ENCODE measurements at places on chromosomes 12 and 14.

DNA sequence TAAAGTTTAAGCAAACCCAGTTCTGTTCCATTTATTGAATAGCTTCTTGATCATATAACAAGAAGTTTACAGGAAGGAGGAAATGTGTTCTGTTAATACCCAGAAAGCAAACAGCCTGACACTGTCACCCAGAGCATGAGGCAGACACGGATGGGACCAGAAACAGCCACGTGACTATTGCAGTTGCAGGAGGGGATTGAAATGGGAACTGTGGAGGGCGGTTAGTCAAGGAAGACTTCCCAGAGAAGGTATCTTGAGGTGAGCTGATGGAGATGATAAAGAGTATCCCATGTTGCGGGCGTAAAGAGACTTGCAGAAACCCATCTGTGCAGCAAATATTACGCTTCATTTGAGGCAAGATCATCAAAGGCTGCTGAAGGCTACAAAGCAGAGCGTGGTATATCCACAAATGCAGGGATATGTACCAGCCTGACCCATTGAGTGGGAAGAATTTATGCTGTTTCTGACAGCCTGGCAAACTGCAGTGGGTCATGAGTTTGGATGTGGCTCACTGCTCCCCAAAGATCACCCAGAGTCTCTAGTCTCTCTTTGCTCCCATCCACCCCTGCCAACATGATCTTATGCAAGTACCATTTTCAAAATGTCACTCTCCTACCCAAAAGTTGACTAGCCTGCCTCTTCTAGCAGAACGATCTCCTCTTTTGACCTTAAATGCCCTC, 20.7 kb downstream of the KRT76 start:
- no peak for DNase-seq

- DNase-seq, result no peak
These were observed 160.0 kb upstream of the E2F7 start for GRCh38 chr12:77225373-77225772.

GRCh38 chr12:62158461-62159360, 101.5 kb upstream of the USP15 start:
- no peak for DNase-seq

DNA sequence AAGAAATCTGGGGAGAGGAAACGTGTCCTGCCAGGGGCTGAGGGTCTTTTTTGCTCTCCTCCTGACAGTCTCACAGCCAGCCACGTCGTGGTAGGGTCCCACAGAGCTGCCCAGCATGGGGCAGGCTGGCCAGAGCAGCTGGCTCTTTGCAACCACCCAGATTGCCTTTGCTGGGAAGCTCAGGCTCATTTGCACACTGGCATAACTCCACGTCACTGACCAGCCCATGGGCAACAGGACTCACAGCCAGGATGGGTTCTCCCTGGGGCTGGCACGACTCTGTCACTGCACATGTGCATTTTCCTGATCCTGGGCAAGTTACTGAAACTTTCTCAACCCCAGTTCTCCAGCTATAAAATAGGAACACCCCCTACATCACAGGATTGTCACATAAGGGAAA, 242.2 kb downstream of the DPF3 start:
- no peak for DNase-seq

- no peak for DNase-seq
These were observed 66.7 kb downstream of the RESF1 start for GRCh38 chr12:32025906-32026305.

DNA sequence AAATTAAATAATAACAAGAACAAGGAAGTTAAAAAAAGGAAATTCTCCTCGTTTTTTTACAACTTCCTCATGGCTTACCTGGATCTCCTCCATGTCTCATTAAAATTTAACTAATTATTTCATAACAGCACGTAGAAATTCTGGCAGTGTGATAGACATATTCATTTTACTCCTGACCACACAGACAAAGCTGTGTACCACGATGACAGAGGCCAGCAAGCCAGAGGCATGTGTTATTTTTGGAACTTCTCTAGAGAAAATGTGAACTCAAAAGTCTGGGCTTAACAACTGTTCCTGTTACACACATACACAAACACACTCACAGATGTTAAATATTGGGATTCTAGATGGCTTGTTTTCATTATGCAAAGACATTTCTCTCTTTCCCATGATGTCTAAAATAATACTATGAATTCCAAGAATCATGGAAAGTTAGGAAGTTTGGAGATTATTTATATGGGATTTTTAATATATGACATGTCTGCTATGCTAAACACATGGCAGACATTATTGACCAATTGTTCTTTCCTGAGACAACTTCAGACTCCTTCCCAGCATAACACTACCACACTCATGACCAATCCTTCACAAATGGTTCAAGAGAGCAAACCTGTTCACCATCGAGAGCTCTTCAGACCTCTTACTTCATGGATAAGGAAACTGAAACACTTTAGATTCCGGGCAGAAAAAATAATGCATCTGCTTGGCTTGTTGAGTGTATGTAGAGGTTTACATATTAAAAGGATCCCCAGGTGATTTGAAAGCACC, 158.7 kb downstream of the DACT1 start:
- DNase-seq, result no peak

GRCh38 chr12:96329545-96329944, 70.7 kb downstream of the CDK17 start:
- DNase-seq, result no peak

GRCh38 chr12:52436828-52437474, 2.8 kb upstream of the KRT75 start:
- no peak for DNase-seq

DNA sequence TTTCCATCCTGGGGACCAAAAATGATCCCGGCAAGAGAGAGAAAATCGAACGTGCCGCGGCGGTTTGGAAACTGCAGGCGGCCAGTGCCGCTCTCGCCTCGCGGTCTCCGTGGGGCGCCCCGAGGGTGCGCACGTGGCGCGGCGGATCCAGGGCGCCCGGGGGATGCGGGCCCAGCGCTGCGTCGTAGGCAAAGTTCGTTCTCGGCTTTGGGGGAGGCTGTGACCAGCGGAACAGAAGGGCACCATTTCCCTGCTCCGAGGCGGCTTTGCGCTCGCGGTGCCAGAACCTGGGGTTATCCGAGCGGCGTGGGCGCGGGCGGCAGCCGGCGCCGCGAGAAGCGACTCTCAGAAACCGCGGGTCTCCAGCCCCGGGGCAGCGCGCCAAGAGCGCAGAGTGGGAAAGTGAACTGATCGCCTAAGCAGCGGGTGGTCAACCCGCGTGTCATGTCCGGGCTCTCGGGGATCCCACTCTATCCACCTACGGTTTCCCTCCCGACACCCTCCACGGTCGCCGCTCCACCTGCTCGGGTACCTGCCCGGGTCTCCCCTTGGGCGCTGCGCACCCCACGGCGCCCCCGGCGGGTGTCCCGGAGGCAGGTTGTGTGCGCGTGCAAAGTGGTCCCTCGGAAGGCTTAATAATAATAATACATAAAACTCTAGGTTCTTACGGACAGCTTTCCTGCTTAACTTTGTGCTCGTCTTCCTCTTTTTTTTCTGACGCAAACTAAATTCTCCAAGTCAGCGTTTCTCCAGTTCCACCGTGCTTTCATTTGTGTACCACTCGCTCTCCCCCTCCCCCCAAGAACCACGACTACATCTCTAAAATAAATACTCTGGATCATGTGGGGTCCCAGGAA, 1.2 kb downstream of the ESRRB start:
- DNase-seq, result no peak

DNA sequence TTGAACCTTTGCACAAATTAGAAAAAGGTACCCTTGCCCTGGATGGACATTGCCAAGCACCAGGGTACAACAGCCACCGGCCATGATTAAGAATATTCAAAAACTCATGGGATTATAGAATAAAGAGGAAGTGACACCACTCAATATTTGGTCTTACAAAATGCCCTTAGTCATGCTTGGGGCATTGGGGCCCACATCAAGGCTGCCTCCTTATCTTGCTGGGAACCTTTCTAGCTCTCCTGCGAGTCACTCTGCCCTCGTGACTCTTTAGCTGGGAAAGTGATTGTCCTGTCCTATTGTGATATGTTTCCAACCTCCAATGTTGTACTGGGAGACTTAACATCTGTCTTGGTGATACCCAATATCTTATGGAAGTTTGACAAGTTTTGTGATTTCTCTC, 57.8 kb downstream of the GTF2A1 start:
- no peak for DNase-seq

- no peak for DNase-seq
These were observed 358.6 kb downstream of the DUSP6 start for GRCh38 chr12:88993651-88994050.

GRCh38 chr14:105529569-105530284, 3.3 kb downstream of the TMEM121 start:
- DNase-seq, result no peak

GRCh38 chr12:15446807-15447206, 124.5 kb downstream of the PTPRO start:
- DNase-seq, result no peak

- DNase-seq, result no peak
These were observed 45.2 kb upstream of the CTDSP2 start for GRCh38 chr12:57891542-57892228.

DNA sequence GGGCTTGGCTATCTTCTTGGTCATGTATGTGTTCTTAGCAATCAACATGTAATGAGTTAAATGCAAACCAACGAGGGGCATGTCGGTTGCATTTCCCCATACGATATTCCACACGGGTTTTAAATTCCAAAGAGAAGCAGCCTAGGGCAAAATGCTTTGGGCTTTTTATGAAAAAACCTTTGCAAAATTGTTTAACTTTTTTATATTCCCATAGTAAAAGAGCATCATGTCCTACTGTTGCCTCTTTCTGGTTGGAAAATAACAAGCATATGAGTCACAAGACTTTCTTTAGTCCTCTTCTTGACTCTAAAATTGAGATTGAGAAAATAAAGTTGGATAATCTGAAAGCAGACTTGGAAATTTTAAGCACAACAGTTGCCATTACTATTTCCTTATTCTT, 3.8 kb upstream of the DIO2 start:
- DNase-seq, result no peak

GRCh38 chr14:53525608-53526007, 372.5 kb upstream of the DDHD1 start:
- no peak for DNase-seq

DNA sequence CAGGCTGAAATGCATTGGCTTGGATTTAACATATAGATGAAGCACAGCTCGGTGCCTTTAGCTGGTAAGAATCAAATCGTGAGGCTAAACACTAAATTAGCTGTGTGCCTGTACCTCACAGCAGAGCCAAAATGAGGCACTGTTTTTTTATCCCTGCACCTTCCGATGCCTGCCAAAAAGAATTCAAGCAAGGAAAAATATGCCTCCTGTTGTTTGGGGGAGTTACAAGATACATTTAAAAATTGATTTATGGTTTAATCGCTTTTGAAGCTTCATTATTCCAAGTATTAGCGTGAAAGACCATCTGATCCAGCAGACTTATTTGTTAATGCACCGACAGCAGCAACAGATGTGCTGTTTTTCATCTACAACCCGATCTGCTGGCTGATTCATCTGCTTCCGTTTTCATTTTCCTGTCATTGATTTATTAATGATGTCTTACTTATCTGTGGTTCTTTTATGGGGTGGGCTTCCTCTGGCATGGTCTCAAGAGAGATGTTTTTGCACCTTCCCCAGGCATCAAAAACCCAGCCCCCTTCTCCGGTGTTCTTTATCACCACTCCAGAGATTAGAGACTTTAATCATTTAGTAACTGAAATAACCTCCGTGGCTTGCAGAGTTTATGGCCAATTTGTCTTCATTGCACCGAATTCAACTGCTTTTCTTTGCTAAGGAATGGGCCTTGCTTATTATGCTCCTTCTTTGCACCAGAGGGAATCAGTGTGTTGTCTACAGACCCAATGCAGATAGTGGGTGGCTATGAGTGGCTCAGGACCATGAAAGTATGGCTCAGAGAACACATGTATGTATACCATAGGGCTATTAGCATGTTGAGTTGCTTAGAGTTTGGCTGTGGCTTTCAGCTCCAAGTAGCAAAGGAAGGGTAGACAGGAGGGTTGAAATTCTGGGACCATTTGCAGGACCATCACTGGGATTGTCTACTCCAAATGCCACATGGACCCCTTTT, 166.8 kb upstream of the TMEM260 start:
- no peak for DNase-seq

- DNase-seq, result no peak
These were observed 43.8 kb downstream of the LRCOL1 start for GRCh38 chr12:132566516-132567131.

DNA sequence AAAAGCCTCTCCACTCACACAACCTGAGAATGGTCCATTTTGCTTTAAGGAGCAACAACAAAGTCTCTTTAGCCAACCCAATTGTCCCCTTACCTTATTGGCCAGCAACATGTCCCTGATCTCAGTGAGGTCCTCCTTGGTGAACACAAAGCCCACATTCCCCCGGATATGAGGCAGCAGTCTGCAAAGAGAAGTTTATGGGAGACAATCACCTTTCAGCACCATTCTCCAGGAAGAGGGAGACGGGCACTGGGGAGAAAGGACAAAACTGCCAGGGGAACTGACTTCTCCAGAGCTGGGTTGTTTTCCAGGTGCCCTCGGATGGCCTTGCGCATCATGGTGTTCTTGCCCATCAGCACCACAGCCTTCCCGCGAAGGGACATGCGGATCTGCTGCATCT, 1.9 kb downstream of the RPLP0 start:
- no peak for DNase-seq

DNA sequence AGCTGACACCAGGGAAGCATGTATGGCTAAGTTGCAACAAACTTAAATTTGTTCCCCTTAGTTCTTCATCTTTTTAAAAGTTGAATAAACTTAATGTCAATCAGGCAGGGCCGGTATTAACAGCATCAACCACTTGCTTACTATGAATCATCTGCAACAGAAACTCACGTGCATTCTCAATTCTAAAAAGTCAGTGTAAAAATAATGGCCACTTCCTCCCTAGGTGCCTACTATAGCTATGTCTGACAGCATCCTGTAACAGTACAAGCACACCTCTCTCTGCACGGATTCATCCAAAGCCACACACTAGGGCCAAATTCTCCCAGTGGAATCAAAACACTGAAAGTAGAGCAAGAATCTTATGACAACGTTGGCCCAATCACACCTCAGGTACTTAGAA, 48.6 kb downstream of the PPP1R36 start:
- DNase-seq, result no peak

DNA sequence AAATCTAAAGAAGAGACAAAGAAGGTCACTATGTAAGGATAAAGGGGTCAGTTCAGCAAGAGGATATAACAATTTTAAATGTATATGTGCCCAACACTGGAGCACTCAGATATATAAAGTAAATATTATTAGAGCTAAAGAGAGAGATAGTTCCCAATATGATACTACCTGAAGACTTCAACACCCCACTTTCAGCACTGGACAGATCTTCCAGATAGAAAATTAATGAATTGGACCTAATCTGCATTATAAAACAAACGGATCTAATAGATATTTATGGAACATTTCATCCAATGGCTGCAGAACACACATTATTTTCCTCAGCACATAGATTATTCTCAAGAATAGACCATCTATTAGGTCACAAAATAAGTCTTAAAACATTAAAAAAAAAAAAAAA, 24.1 kb upstream of the SRGAP1 start:
- DNase-seq, result no peak

DNA sequence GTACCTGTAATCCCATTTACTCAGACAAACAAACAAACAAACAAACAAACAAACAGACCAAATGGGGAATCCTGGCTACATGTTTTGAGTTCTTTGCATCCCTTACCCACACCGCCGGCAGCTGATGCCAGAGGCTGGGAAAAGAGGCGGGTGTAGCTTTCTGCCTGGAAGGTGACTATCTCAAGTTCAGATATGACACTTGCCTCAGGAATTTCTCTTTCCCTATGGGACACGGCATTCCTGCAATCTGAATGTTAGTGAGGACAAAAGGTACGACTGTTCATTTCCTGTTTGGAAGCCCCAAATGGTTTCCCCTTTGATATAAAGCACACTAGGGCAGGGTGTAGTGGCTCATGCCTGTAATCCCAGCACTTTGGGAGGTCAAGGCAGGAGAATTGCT, 2.9 kb downstream of the MYL2 start:
- DNase-seq, result no peak

Data from effector CD8-positive, alpha-beta T cell (primary cell).